GM04504 (cell line): ENCODE measurements at places on chromosomes 1 and 21.

DNA sequence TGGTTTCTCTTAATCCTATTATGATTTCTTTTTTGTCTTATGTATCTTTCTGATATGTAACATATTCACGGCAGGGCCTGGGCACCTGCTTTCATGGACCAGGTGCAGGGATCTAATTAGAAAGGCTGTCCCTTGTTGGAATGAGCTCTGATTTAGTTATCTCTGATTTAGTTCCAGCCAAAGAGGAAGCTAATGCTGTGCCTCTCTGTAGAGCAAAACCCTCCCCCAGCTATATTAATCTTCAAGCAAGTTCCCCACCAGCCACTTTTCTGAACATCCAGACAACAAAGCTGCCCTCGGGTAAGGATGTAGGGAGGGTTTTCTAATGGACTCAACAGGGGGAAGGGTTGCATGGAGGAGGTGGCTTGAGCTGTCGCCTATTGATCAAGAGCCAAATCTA is 6.1 kb downstream of the TSACC start:
- no peak for DNase-seq

- no peak for DNase-seq
These were observed 11.6 kb upstream of the CD1D start for GRCh38 chr1:158169105-158169504.

DNA sequence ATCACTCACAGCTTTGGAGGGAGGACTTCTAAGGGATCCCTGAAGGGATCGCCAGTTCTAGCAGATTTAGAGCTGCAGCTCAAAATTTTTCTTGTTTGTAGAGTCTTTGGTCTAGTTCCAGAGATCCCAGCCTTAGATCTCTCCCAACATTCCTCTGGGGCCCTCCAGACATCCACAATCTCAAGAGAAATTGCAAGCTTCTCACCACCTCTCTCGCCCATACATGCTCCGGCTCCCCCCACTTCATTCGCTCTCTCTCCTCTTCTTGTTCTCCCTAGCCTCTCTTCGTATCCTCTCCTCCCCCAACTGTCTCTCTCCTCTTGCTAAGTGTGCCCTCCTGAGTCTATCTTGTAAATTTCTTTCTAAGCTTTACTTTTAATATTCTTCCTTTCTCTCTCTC is 15.1 kb upstream of the TUT4 start:
- DNase-seq: no peak

DNA sequence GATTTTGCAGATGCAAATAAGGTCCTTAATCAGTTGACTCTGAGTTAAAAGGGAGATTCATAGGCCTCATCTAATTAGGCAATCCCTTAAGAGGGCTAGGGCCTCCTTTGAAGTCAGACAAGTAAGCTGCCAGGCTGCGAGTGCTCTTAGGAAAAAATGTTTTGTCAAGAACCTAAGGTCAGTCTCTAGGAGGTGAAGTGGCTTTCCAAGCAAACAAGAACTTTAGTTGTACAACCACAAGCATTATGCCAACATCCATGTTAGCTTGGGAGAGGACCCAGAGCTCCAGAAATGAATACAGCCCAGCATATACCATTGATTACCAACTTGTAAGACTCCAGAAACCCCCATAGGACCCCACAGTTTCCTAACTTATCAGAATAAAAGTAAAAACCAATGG is 1366.2 kb downstream of the PLA2G4A start:
- no peak for DNase-seq

- no peak for DNase-seq
These were observed 490.6 kb downstream of the KIF26B start for GRCh38 chr1:245645406-245645805.

GRCh38 chr1:53398576-53399365 is 60.4 kb upstream of the DMRTB1 start:
- DNase-seq: no peak

DNA sequence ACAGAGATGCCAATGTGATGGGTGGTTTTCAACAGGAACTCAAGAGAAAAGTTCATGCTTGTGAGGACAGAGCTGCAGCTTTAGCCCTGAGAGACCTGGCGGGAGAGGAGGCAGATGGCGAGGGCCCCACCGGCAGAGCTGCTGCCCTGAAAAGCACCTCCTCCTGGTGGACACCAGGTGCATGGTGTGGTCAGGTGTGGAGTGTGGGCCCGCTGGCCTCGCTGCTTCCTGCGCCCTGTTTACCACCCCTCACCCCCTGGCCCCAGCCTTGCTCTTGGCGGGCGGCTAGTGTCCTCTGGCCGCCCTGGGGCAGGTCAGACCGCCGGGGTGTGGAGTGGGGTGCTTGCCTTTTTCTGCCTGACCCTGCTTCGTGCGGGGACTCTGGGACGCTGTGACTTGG is 42.8 kb downstream of the PRKCZ start:
- no peak for DNase-seq

GRCh38 chr21:42377211-42377950 is 11.0 kb upstream of the TFF1 start:
- DNase-seq: no peak

DNA sequence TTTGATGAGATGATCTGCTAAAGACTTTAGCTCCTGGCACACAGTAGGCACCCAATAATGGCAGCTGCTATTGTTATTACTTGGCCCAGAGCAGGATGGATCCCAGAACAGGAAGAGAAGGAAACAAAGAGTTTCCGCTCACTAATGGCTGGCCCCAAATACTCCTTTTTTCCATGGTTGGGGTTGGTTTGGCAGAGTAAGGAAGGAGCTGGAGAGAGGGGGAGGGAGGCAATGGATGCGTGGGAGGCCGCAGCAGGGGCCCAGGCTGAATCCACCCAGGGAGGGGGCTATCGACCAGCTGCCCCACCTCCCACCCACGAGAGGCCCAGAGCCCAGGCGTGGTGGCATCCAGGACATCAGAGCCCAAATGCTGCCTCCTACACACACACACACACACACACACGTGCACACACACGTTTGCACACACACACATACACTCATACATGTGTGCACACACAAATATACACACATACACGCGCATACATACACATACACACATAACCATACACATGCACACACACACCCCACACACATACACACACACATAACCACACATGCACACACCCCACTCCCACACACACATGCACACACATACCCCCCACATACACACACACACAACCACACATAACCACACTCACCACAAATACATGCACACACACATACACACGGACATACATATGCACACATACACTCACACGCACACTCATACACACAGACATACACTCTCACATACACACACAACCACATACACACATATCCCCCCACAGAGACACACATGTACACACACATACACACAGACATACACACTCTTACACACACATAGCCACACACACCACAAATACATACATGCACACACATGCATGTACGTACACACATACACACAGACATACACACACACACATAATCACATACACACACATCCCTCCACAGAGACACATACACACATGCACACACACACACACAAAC is 25.2 kb downstream of the C1QB start:
- DNase-seq: no peak

DNA sequence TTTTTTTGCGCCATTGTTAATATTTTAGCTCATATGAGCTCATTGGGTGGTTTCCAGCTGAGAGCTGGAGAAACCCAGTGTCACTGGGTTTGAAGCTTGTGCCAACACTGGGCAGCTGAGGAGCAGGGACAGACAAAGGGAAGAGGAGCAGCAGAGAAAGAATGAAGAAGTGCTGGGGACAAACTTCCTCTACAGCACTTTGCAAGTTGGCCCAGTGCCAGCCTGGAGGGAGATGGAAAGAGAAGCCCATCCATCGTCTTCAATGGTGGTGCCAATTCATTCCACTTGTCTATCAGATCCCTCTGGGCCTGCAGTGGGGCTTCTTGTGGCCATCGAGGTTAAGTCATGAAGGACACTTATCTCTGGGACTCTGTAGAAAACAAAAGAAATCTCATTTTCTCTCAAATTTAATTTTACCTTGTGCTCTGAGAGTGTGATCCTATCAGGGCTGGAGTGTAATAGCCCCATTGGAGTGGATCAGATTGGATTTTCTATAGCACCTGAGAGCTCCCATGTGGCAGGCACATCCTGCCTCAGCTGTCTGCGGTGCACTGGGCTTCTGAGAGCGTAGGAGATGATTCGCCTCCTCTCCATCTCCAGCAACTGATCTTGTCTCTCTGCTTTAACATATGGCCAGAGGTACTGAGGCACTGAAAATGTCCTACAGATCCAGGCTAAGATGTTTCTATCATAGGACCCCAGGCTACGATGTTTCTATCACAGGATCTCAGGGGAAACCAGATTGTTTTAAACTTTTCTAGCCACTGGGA is 114.7 kb downstream of the TNR start:
- DNase-seq: no peak

- no peak for DNase-seq
These were observed 304 bp downstream of the PLPPR5 start for GRCh38 chr1:99004254-99004860.

DNA sequence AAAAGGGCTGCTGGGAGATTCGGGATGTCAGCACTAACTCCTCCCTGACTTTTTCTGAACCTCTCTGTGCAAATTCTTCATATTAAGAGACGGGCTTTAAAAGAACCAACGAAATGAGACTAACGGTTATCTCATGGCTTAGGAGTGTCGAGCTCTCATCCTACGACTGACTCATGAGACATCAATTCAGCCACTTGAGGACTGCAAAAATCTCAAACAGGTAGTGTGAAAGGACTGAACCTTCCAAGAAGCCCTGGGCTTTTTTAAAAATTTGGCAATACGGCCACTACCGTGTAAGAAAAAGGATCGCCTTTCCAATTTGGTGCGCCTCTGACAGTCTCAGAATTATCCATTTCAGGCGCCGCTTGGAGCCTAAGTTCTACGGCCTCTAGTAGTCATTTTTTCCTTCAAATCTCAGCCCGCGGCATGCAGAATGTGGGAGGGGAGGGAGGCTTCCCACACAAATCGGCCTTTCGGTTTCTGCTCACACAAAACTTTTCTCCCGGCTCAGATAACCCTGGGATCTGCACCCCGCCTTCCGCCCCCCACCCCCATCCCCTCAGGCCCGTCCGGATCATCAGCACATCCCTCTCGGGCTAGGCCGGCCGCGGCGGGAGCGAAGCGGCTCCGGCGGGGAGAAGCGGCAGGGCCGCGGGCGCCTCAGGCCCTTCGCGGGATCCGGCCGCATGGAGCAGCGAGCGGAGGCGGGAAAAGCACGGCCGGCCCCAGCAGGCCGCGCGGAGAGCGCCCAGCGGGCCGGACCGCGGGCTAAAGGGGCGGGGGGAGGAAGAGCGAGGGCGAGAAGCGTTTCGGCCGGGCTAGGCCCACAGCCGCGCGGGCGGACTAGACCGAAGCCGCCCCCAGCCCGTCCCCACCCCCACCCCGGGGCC is 618 bp downstream of the HNRNPR start:
- DNase-seq: peak; percentile 38

- DNase-seq: peak; percentile 6
These were observed 90.2 kb downstream of the DMRTA2 start for GRCh38 chr1:50332941-50333594.

- DNase-seq: no peak
These were observed 9.1 kb downstream of the SSBP3 start for GRCh38 chr1:54397090-54397591.

- peak; percentile 18 for DNase-seq
These were observed 3.4 kb upstream of the HEYL start for GRCh38 chr1:39642796-39643195.

GRCh38 chr1:49026230-49026811 is 249.6 kb upstream of the BEND5 start:
- peak; percentile 3 for DNase-seq

DNA sequence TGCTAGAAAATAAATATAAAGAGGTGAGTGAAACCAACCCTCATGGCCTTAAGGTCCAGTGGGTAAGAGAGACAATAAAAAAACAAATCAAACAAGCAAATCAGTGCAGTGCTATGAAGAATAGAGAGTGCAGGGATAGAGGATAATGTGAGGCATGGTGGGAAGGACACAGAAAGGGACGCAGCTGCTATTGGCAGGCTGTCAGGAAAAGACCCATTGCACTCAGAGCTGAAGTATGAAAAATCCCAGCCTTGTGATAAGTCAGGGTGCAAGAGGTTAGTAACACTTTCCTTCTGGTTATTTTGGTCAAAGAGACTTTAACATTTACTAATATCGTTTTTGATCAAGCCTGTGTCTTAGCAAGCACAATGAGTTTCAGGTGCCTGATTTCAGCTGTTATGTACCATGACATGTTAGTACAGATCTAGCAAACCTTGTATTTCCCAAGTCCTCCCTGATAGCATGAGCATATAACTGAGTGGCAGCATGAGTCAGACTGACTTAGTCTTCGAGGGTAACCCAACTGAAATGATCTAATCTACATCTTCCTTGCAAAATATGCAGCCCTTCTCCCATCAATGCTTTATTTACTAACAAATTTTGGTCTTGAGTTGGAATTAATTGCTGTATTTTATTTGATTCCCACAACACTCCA is 31.7 kb downstream of the CHML start:
- no peak for DNase-seq

GRCh38 chr1:86567878-86568277 is 21.0 kb downstream of the CLCA4 start:
- DNase-seq: no peak

DNA sequence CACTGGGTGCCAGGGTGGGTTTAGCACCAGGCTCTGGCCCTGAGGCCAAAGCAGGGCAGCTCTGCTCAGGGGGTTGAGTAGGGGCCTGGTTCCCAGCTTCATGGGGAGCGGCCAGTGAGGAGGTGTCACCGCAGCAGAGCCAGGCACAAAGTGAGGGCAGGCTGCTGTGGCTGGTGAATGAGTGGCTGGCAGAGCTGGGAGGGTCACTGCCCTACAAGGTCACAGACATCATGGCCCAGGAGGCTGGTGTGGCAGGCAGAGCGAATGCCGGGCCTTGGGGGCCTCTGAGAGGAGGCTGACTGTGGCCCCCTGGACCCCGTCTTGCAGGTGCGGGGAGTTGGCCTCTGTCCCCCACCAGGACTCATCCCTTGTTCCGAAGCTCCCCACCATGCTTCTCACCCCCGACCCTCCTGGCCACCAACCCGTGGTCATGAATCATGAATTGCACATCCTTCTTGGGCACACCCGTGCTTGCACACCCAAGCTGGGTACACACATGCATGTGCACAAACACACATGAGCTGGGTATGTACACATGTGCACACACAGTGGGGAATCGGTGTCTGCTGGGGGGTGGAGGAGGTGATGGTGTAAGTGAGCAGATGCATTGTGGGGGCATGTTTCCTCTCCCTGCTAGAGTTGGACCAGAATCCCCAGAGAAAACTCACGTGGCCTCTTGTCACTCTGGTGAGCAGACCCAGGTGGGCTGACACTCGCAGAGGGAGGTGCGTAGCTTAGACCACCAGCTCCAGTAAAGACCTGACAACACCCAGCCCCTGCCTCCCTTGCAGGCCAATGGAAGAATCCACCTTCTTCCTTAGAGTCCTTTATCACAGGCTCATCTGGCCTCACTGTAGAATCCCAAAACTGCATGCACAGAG is 4.8 kb upstream of the GNB1 start:
- no peak for DNase-seq
